ENCODE measurements at places on chromosomes 5 and 9.

- DNase-seq: peak; percentile 7
These were observed 94.4 kb downstream of the USP20 start for GRCh38 chr9:129929496-129930125.

DNA sequence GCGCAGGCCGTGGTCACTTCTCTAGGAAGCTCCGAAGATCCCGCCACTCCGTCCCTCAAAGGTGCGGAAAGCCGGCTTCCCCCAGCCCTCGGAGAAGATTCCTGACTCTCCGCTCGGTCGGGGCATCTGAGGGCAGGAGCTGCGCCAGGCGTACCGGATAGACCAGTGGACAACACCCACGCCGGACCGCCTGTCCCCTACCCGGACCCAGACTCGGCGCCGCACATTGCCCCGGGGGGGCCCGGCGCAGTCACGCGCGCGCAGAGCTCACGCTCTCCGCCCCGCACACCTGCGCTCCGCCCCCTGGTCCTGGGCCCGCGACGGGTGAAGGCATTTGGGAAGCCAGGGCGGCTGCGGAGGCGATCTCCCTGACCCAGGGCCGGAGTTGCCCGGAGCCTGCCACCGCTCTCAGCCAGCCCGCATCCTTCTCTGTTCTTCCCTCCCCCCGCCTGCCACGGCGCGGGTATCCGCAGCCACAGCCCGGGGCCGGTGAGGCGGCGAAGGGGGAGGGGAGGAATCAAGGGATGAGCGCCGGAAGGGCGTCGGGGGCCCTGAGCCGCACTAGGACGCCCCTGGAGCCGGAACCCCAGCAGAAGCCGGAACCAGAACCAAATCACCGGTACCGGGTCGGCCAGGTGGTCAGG is 448 bp downstream of the RELL2 start:
- DNase-seq: no peak

- no peak for DNase-seq
These were observed 1242.9 kb upstream of the CDH6 start for GRCh38 chr5:29950416-29951145.

- DNase-seq: peak; percentile 53
These were observed 91.4 kb downstream of the ADAMTS16 start for GRCh38 chr5:5231576-5231975.

GRCh38 chr9:73434826-73435225 is 283.2 kb downstream of the ANXA1 start:
- DNase-seq: no peak

DNA sequence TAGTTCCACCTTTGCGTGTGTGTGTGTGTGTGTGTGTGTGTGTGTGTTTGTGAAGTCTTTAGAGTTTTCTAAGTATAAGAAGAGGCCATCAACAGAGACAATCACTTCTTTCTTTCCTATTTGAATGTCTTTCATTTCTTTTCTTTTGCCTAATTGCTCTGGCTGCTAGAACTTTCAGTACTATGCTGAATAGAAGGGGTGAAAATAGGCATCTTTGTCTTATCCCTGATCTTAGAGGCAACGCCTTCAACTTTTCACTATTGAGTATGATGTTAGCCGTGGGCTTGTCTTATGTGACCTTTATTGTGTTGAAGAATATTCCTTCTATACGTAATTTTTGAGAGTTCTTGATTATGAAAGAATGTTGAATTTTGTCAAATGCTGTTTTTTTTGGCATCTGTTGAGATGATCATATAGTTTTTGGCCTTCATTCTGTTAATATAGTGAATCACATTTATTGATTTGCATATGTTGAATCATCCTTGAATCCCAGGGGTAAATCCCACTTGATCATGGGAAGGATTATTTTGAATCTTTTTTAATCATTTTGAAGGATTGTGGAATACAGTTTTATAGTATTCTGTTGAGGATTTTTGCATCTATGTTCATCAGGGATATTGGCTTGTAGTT is 134.8 kb upstream of the CD180 start:
- DNase-seq: no peak

DNA sequence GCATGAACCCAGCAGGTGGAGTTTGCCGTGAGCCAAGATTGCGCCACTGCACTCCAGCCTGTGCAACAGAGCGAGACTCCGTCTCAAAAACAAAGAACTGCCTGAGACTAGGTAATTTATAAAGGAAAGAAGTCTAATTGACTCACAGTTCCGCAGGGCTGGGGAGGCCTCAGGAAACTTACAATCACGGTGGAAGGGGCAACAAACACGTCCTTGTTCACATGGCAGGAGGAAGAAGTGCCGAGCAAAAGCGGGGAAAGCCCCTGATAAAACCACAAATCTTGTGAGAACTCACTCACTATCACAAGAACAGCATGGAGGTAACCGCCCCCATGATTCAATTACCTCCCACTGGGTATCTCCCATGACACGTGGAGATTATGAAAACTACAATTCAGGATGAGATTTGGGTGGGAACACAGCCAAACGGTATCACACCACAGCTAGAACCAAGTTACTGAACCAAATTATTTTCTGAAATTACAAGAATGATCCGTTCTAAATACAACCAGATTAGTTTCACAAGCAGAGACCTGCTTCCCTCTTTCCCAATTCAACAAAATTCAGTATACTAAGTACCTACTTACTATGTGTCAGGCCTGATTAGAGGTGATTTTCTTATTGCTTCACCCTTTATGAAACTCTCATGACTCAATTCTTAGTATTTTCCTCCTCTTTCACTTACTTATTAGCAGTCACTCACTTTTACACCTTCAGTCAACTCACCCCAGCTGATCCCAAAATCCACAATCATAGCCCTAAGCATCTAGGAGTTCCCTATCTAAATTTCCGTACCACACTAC is 8.4 kb downstream of the UBTD2 start:
- no peak for DNase-seq

DNA sequence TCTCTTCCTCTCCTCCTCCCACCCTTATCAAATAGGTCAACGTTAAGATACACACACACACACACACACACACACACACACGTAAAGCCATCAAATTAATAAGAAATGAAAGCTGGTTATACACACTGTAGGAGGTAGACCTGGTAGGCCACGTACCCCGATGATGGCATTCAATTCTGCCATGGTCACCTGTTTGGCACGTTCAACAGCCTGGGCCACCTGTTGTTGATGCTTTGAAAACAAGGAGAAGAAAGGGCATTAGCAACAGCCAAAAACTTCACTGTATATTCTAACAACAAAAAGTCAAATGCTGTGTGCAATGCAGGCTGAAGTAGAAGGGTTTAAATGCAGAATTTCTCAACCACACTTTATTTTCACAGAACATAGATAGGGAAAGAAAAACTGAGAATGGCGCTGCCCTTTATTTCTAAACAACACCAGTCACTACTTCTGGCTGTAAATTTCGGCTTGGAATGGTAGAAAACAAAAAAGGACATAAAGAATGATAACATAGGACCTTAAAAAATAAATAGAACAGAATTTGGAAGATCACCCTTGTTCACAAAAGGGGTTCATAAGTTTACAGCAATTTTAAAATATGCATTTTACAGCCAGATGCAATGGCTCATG is 37.2 kb downstream of the TLE1 start:
- DNase-seq: no peak

DNA sequence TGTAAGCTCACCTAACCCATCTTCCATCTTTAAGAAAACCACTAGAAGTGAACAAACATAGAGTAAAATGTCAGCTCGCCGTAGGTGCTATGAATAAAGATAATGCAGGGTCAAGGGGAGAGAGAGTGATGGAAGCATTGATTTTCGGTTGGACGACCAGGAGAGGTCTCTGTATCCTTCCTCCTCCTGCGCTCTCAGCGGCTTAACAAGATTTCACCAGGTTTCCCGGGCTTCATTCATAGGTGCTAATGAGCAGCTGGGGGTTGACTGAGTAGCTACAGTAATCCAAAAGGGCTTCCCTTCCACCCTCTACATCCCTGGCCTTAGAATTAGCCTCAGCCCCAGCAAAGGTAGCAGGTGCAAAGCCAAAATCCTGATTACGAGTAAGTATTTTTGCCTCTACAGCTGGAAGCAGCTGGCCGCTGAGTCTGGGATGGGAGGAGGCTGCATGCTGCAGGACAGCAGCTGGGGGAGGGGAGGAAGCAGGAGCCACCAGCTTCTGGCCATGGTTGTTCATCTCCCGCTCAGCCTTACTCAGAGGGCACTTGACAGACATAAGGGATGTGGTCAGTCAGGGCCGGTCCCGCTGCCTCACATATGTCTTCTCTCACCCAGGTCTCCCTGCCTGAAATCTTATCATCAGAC is 112.0 kb upstream of the IL12B start:
- DNase-seq: no peak

- no peak for DNase-seq
These were observed 144.4 kb downstream of the ARHGEF28 start for GRCh38 chr5:73770172-73771025.

DNA sequence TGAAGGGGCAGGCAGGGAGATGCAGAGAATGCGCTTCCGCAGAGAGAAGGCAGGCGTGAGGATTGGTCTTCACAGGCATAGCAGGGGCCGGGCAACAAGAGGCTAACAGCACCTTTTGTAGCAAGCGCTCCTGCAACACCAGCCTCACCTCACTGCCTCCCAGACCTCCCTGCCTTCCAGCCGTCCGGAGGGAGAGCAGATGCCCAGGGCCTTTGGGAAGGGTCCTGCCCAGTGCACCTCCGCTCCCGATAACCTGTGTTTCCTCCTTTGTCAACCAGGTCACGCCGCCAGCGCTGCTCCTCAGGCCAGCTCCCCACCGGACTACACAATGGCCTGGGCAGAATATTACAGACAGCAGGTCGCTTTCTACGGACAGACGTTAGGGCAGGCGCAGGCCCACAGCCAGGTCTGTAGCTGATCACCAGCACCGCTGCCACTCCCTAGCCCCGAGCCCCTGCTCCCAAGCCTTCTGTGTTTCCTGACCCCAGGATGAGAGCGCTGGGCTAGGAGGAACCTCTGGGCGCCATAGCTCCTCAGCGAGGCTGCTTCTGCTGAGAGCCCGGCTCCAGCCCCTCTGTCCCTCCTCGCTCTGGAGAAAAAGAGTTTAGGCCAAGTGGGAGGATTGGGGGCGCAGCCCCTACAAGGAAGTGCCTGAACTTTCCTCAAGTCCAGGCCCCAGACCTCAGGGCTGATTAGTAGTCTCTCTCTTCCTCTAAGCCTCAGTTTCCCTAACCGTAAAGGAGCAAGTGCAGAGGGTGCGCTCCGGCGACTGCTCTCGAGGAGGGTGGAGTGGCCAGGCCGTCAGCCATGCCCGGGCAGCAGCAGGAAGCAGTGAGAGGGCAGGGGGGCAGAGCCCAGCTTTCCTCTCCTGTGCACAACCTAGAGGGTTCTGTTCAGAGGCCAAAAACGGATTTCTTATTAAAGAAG is 28.4 kb upstream of the PRDM12 start:
- DNase-seq: no peak

DNA sequence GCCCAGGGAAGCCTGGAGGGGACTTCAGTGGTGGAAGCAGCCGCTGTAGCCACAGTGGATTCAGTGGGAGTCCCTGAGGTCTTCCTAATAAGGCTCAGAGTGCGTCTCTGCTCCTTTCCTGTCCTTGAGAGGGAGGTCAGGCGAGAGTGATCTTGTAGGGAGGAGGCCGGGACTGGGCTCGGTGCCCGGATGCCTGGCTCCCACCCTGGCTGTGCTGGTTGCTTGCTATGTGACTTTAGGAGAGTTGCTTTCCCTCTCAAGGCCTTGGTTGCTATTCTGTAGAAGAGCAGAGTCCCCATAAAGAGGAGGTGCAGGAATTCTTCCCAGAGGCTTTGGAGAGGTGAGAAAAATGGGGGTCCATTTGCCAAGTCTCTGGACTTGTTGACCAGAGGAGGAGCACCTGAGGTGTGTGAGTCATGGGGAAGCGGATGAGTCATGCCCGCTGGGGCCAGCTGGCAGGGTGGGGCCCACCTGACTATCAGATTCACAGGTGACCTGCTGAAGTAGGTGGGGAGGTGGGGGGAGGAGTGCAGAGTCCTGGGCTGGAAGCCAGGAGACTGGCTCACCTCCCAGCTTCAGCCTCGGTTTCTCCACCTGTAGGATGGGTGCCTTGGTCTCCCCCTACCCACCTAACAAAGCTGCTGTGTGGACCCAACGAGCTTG is 13.8 kb downstream of the GSN start:
- DNase-seq: peak; percentile 88

DNA sequence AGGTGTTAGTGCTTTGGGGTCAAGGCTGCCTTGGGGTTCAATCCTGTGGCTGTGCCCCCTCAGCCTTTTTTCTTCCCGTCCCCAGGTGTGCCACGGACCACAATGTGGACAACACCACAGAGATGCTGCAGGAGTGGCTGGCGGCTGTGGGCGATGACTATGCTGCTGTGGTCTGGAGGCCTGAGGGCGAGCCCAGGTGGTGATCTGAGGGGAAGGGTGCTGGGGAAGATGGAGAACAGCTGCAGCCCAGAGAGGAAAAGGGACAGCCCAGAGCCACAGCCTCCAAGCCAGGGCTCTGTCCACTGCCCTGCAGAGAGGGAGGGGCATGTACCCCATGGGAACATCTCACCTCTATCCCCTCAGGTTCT is 2.1 kb downstream of the CERCAM start:
- peak; percentile 49 for DNase-seq

DNA sequence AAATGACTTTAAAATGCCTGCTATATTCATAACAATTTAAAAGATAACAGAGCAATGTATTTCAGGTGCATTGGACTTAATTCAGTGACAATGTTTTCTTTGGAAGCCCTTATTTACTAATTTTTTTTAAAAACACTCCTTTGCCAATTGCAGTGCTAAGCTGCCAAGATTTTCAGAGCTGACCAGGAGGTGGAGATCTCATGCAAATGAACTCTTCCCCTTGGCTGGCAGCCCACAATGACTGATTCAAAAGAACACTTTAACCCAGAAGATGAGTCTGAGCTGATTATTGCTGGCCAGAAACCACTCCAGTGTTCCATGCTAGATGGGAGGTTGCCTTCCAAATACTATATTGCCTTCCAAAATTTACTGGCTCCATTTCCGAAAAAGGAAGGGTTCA is 128.3 kb upstream of the CCNH start:
- peak; percentile 72 for DNase-seq

DNA sequence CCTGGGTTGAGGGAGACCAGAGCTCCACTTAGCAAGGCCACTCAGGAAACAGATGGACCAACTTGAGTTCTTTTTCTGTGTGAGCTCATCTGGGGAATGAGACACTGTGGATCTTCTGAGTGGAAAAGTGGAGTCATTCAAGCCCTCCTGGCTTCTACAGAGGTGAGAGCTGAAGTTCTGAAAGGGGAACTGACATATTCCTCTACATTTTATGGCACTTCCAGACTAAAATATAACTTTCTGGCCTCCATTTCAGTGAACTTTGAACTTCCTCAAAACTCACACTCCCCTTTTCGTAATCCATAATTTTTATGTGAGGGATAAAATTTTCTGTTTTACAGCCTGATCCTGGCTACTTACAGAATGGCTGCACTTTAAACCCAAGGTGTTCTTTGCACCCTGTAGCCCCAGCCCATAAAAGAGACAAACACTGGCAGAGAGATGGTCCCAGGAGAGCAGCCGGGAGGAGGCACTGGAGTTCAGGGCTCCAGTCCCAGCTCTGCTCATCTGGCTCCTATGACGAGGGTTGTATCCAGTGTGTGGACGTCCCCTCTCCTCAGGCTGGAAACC is 10.8 kb downstream of the SPAAR start:
- DNase-seq: no peak

DNA sequence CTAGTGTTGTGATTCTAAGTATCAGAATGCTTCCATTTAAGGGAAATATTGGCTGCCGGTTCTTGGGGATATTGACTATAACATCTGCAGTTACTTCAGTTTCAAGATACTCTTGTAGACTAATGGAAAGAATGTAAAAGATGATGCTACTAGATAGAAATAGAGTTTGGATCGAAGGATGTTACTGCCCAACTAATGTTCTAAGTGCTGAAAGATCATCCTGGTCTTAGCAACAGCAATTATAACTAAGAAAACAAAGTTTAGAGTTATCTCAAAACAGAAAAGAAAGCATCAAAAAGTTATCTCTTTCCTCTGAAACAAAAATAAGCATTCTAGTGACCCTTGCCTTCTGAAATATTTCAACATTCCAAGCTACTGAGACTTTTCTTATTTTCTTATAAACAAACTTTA is 49.9 kb downstream of the ITGA1 start:
- DNase-seq: peak; percentile 58
